Inflammatory macrophage (primary cell): ENCODE measurements at places on chromosomes 2 and 18.

DNA sequence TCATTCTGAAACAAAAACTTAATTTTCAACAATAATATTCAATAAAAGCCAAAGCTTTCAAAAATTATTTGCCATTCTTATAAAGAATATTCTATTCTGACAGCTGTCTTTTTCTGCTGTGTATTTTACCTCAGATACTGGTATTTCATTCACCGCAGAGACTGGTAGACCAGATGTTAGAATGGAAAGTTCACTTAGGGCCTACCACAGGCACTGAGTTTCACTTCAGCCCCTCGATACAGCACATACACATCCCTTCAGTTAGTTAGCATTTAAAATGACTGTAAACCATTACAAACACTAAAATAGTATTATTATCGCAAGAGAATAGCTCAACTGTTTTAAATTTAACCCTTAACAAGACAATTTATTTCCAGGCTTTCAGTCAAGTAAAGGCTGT lies 24.2 kb upstream of the GATA6 start:
- no peak for DNase-seq

DNA sequence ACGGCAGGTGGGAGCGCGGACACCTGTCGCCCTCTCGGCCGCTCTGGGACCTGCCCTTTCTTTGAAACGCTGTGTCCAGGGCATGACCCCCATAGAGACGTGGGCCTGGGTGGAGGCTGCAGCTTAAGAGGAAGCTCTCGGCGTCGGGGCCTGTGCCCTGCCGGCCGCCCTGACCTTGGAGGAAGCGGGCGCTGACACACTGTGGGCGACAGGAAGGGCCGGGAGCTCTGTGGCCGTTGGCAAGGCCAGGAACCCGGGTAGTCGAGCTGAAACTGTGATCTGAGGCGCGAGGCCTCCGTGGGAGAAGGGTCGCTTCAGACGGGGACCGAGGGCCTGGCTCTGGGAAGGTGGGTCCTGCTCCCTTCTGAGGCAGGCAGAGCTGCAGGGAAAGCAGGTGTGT lies 28.2 kb downstream of the KCNG2 start:
- peak; percentile 86 for DNase-seq

DNA sequence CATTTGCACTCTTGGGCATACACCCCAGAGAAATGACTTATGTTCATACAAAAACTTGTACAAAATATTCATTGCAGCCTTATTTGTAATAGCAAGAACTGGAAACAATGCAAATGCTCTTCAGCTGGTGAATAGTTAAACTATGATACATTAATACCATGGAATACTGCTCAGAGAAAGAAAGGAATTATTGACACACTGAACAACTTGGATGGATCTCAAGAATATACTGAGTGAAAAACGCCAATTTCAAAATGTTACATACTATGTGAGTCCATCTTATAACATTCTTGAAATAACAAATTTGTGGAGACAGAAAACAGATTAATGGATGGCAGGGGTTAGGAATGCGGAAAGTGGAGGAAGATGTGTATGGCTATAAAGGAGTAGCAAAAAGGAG lies 17.2 kb downstream of the LNPK start:
- DNase-seq, result no peak

DNA sequence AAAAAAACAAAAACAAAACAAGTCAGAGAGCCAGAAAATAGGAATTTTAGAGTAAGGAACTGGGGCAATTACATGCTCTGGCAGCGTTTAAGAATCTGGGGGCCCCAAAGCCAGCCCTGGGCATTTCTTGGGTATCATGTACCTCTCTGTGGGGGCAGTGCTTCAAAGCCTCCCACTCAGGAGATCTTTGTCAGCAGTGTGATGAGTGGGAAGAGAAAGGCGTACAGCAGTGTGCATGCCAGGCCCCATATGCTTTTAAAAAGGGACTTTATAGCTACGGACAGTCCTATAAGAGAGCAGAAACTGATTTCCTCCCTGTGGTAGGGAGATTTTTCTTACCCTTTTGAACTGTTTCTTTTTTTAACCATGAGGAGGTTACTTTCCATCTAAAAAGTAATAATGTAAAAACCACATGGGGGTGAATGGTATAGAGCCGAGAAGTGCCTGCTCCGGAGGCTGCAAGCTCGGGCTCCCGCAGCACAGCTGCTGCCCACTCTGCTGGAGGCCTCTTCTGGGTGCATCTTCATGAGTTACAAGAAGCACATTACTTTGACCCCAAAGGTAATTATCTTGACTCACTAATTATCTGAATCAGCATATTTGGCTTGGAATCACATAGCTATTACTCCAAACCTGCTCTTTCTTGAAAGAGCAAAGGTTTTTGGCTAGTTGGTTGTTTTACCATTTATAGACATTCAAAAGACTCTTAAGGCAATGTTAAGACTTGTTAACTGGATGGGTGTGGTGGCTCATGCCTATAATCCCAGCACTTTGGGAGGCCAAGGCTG lies 46.4 kb downstream of the PROC start:
- no peak for DNase-seq

DNA sequence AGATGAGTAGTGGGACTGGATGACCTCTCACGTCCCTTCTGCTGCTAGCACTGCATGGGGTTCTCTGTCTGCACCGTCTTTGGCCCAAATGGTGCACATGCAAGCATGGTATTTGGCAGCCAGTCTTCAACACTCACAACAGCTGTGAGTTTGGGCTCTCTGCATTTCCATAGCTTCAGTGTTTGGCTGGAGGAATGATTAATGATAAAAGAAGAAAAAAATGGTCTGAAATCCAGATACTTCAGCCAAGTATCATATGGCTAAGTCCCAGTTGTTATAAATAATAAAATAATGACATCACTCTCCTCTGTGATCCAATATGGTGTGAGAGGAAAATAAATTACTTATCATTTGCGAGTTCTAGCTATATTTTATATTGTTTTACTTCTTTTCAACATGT lies 173.3 kb downstream of the DCDC2C start:
- no peak for DNase-seq
